Activated CD4-positive, alpha-beta T cell treated with anti-CD3 and anti-CD28 coated beads, Interleukin-2, amount 10 ng/mL, durations not matched to agents 24 days and 14 days (primary cell): ENCODE measurements at places on chromosomes 11 and 22.

DNA sequence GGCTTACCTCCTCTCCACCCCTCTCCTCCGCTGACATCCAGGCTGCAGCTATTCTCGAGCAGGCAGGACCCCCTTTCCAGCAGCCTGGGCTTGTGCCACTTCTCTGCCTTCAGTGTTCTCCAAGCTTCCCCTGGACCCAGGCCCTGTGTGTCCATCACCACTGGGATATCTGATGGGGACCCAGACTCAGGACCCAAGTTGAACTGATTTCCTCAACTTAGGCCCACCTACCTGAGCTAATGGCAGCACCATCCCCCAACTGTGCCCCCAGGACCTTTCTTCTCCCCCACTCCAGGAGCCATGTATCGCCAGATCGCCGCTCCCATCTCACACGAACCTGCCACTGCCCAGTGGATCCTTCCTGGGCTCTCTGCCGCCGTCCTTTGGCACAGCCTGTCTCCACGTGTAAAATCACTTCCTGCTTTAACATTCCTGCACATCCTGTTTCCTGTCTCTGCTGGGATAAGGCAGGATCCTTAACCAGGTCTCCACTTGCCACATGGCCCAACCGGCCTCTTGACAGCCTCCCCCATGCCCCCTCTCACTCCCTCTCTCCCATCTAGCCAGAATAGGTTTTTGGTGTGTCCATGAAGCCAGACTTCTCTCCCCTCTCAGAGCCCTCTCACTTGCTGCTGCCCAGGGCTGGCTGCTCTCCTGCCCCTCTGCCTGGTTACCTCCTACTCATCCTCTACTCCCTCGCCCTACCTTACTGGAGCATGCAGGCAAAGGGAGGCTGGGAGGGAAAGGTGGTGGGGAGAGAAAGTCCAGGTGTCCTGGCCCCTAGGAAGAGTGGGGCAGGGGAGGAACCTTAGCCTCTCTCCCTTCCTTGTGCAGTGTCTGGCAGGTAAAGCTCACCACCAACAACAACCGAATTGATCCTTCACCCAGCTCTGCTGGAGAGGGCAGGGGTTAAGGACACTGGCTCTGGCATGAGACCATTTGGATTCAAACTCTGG is 9.4 kb downstream of the SPATA19 start:
- DNase-seq: peak; percentile 50

DNA sequence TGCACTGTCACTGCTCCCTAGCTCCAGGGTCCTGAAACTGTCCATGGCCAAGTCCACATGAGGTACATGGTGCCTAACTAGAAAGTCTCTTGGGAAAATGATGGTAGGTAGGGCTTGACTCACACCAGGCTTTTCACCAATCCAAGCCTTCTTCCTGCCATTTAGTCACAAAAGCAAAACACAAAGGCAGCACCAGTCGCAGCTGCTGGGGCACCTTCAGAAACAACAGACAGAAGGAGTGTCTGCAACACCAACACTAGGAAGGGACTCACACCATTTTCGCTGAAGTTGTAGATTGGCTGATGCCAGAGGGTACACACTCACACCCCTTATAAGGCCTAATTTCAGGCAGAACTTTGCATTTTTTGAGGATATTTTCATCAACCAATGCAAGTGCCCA is 55.7 kb downstream of the SYTL2 start:
- peak; percentile 71 for DNase-seq

DNA sequence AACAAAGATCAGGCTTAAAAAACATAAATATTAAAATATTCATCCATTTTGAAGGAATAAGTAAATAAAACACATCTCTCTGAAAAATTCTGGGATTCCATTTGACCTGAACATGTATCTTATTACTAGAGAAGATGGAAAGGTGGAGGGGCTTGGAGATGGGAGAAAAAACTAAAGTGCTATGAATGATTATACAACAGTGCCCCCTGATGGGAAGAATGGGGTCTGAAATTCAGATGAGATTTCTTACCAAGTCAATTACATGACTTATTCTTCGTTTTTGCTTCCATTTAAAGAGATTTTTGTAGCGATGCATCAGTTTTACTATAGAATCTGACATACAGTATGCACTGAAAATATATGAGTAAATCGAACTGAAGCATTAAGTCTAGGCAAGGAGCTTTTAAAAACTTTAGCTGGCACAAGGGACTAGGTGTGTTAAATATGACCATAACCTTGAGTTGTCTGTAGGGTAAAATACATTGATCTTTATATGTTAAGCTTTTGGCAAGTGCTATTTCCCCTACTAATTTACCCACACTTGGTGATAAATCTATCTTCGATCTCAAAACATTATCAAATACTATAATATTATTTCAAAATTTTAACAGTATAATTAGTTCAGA is 718.8 kb downstream of the CNTN5 start:
- no peak for DNase-seq

GRCh38 chr11:34188181-34188580 is 82.8 kb downstream of the NAT10 start:
- DNase-seq: no peak

GRCh38 chr11:88695689-88696414 is 358.3 kb upstream of the CTSC start:
- DNase-seq: no peak
